ENCODE measurements at places on chromosomes 12 and 14.

- no peak for DNase-seq
Measured at GRCh38 chr14:38047195-38047902, 160.4 kb upstream of the SSTR1 start.

- no peak for DNase-seq
Measured at GRCh38 chr14:87325741-87326140, 667.2 kb downstream of the GALC start.

DNA sequence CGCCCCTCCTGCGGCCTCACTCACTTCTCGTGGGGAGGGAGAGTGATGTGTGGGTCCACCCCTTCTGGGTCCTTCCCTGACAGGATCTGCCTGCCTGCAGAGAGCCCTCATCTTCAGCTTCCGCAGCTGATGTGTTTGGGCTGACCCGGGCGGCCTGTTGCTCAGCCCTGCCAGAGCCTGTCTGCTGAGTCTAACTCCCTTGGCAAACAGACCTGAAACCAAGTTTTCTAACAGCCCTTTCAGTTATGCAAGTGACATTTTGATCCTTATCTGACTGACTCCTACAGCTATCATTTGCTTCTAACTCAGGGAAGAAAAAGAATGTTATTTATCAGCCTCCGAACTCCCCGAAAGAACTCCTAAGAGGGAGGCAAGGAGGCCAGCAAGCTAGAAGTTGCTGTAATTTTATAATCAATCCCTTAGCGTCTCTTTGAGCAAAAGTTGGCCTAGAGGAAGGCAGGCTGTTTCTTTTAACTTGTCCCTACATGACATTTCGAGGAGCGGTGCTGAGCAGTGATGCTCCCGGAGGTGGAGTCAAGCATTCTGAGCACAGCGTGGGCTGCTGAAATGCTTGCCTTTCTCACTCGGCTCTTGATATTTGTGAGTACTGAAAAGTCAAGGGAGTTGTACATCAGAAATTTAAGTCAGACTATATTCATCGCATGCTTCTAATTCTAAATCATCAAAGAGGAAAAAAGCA lies 31.5 kb upstream of the CACNA2D4 start:
- DNase-seq, result no peak

GRCh38 chr14:37131205-37131604 lies 41.2 kb downstream of the SLC25A21 start:
- no peak for DNase-seq

- no peak for DNase-seq
Measured at GRCh38 chr12:96094201-96094600, 58.8 kb upstream of the LTA4H start.

DNA sequence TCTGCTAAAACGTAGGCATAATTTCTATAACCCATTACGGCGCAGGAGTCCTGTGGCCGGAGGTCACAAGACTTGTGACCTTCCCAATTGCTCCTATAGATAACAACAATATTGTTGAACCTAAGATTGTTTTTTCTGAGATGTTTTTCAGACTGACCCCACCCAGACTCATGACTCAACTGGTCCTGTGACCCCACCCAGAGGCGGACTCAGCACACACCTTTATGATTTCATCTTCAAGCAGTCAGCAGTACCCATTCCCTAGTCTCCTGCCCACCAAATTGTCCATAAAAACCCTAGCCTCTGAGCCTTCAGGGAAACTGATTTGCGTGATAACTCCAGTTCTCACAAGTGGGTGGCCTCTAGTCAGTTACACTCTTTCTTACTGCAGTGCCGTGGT lies 5.9 kb upstream of the PPP4R3A start:
- DNase-seq, result no peak

- DNase-seq, result no peak
Measured at GRCh38 chr12:106978035-106978800, 8.7 kb downstream of the MTERF2 start.

GRCh38 chr12:132461526-132461925 lies 28.4 kb upstream of the FBRSL1 start:
- no peak for DNase-seq

DNA sequence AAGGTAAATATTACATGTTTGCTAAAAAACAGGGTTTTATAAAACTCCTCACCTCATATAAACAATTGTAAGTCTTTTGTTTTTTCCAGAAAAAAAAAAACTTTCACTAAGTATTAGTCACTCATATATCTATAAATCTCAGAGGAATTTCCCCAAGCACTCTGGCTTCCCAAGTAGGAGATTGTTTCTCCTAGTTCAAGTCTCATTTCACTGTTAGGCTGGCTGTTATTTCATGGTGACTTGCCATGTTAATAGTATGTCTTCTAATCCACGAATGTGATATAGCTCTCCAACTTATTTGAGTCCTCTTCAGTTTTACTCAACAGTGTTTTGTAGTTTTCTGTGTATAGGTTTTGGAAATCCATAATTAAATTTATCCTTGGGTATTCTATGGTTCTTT lies 61.6 kb downstream of the CAPZA3 start:
- DNase-seq, result no peak

- DNase-seq, result no peak
Measured at GRCh38 chr14:44162197-44162596, 344.9 kb downstream of the FSCB start.

DNA sequence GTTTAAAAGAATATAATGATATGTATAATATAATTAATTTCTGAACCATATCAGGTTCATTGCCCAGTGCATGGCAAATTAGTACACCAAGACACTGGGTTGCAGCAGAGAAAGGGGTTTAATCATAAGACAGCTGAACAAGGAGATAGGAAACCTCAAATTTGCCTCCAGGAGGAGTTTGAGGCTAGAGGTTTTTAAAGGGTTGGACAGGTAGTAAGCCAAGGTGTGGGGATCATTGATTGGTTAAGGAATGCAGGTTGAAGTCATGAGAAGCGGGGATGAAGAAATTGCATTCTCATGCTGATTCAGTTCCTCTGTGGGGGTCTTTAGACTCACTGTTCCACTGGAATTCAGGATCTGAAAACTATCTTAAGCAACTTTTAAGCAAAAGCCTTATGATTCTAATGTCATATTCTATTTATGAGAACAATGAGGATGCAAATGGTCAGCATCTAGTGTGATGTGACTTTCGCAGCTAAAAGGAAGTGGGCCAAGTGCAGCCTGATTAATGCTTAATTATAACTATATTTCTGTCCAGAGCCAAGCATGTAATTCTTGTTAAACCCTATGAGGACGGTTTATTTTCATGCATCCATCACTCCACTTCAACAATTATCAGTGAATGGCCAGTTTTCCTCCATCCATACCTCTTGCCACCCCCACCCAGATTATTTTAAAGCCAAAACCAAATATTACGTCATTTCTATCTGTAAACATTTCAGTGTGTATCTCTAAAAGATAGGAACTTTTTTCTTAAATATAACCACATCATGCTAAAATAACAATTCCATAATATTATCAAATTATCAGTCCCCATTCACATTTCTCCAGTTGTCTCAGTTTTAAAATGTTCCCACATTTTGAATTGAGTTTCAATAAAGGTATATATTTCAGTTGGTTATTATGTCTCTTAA lies 14.9 kb downstream of the RNF212B start:
- DNase-seq, result no peak

- DNase-seq, result no peak
Measured at GRCh38 chr12:122097584-122097926, 19.0 kb downstream of the MLXIP start.

- no peak for DNase-seq
Measured at GRCh38 chr12:91249054-91249453, 66.4 kb upstream of the DCN start.

DNA sequence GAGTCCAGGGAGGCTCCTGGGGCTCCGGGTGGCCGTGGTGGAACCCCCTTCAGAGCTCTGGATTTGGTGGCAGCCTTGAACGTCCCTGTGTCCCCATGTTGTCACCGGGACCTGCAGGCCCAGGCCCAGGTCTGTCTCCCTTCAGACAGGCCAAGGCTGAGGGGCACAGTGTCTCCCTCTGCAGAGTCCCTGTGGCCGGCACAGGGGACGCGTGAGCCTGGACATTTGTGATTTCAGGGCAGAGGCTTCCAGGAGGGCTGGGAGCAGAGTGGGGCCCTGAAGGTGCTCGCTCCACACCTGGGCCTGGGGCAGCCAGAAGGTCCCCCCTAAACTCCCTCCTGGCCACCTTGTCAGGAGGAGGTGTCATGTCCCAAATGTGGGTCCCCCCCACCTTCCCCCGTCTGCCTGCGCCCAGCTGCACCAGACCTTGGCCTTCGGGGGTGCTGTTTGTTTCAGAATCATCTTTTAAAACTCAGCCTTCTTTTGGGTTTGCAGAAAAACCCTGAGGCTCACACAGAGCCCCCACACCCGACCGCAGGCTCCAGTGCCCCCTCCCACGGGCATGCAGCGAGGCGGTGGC lies 47.6 kb downstream of the KIF26A start:
- DNase-seq, result no peak

- DNase-seq, result no peak
Measured at GRCh38 chr14:103031566-103031911, 25.8 kb downstream of the CDC42BPB start.

- no peak for DNase-seq
Measured at GRCh38 chr14:58104808-58105207, 47.2 kb downstream of the ARMH4 start.

- peak; percentile 40 for DNase-seq
Measured at GRCh38 chr12:112992541-112993398, 14.5 kb downstream of the OAS2 start.

- DNase-seq, result no peak
Measured at GRCh38 chr12:72037006-72037795, 98.6 kb downstream of the TPH2 start.
